ENCODE measurements at places on chromosomes 2 and 18. TPM values are rescaled to one million over a fixed set of nuclear protein-coding genes. Genes with fewer than 3 reads are reported as not detected.
A peak's percentile ranks its signal among the peaks of the same experiment; 100 is the strongest.

DNA sequence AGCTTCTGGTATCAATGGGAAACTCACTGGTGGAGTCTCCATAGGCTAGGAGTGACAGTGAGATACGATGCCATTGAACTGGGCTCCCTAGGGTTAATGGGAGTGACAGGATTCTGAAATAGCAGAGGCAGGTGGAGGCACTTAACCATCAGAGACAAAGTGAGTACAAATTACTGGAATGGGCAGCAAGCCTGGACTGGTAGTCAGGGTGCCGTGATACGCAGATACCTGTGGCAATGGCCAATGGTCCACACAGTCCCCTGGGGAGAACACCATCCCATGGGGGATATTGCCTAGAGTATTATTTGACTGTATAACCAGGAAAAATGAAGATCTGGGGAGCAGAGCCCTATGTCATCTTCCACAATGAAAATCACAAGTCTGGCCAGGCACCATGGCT lies 17.3 kb downstream of the CHCHD5 start:
- DNase-seq = no peak

SCYGR5 gene
- total RNA-seq = not detected

- DNase-seq = no peak
Observed at GRCh38 chr2:56505885-56506284, 322.1 kb downstream of the CCDC85A start.

- no peak for DNase-seq
Observed at GRCh38 chr2:8882094-8882493, 44.7 kb upstream of the KIDINS220 start.

DNA sequence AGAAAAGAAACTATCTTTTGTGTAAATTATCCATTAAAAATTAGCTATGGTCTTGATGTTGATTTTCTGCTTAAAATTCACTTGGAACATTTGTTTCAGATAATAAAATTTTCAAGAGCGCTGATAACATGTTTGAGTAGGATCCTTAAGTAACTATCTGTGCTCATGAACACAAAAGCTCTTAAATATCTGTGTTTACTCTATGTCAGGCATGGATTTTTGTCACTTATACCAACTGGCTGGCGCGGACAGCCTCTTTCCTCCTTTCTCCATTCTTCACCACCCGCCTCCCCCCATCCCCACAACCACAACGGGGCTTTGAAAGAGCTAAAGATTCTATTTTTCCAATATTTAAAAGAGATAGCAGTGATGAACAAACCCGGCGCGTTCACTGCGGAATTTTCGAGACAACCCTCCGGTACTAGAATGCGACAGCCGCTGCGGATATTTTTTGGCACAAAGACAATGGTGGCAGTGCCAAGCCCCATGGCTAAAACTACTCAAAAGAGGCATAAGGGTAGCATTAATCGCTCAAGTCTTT lies 181.5 kb downstream of the TCF4 start:
- no peak for DNase-seq

- DNase-seq = no peak
Observed at GRCh38 chr18:22952525-22952924, 19.4 kb downstream of the RBBP8 start.

GRCh38 chr18:54608028-54608642 lies 17.1 kb downstream of the DYNAP start:
- DNase-seq = no peak

GRCh38 chr2:203774760-203775159 lies 68.3 kb downstream of the CD28 start:
- DNase-seq = no peak

GRCh38 chr2:150479075-150479915 lies 8.2 kb downstream of the RND3 start:
- DNase-seq = no peak

DNA sequence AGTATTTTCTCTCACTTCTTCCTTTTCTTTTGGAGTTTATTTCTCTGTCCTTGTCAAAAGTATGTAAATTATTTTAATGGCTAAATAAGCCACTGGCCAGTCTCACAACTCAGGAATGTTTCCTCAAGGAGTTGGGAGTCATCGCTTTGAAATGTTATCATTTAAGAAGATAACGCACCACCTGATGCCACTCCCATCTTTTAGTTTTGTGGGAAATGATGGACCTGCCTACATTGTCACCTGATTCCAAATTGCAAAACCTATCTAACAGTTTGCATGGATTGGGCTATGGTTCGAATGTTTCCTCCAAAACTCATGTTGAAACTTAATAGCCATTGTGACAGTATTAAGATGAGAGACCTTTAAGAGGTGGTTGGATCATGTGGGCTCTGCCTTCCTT lies 32.4 kb upstream of the PPM1B start:
- no peak for DNase-seq

IL36A gene
- not detected for total RNA-seq

PRSS56 gene
- total RNA-seq = 0.16 TPM

FTCDNL1 gene
- total RNA-seq = 3.4 TPM

DNA sequence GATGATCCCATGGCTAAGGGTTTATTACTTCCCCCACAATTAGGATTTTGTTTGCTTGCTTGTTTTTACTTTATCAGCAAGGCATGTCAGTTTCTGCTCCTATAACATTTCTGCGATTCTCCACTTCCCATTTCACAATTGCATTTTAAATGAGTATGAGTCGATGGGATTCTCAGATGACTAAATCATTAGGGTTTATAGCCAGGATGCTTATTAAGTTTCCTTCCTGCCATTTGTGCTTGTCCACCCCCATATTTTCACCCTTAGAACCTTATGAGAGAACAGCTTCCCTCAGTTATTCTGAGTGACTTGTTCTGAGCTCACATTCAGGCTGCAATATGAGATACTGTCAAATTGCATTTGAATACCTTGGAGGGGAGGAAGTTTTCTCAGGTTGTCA lies 37.9 kb upstream of the C1GALT1C1L start:
- DNase-seq = no peak

DNA sequence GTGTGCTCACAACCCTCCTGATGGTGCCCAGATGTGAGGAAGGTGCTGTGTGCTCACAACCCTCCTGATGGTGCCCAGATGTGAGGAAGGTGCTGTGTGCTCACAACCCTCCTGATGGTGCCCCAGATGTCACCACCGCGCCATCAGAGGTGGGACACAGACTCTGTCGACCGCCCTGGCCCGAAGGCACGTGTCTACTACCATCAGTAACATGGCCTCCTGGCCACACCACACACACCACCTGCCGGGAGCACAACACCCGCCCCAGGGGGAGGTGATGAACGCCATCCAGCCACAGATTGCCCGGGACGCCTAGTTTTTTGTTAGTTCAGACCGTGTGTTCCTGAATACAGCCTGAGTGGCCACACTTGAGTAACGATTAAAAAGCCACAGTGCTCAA lies 24.5 kb downstream of the HDAC4 start:
- DNase-seq = no peak

CCDC150 gene
- 2.5 TPM for total RNA-seq

DNA sequence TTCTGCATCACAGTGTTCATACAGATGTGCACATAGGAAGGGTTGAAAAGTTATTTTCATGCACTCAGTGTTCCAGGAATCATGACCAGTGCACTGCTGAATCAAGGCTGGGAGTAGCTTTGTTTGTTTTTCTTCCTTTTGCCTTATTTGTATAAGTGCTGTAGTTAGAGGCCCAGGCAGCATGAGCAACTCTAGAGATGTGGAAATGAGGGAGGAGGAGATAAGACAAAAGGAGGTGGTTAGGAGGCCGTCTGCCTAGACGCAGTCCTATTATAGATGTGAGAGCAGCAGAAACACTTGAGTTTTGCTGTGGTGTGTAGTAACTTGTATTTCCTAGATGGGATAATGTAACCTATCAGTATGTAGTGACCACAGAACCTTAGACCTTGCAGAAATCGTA lies 264.3 kb upstream of the RASGRP3 start:
- no peak for DNase-seq

GRCh38 chr2:111031546-111032478 lies 88.9 kb upstream of the BCL2L11 start:
- DNase-seq = peak; percentile 35

GRCh38 chr2:172361360-172361759 lies 66.0 kb upstream of the ITGA6 start:
- no peak for DNase-seq

DNA sequence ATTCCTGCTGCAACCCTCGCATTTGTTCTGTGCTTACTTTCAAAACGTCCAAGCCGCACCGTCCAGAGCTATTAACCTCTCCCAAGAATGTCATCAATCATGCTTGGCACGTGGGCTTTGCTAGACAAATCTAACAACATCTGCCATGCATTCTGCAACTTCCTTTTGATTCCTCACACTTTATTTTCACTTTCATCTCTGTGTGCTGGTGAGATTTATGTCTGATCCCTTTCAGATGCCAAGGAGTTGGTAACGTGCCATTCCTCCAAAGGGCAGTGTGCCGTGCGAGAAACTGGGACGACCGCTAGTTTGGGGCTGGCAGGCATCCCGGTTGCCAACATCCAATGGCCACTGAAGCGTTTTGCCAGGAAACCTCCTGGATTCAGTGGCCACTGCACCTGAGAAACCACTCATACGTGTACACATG lies 230.0 kb upstream of the PARD3B start:
- no peak for DNase-seq

OSGEPL1 gene
- total RNA-seq = 9.2 TPM

DNA sequence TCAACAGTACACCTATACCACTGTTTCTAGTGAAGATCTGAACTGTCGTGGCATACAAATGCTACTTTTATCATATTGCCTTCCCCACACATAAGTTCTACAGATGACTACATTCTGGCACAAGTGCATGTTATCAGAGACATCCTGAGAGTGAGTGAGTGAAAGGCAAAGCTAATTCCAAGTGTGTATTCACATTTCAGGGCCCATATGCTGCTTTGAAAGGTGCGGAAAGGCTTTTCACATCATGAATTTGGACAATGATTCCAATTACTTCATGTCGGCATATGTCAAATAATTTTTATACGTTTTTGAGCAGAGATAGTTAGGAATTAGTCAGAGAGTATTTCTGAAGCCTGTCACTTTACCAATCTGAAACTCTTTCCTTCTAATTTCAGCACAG lies 101.7 kb downstream of the GAREM1 start:
- DNase-seq = no peak

DNA sequence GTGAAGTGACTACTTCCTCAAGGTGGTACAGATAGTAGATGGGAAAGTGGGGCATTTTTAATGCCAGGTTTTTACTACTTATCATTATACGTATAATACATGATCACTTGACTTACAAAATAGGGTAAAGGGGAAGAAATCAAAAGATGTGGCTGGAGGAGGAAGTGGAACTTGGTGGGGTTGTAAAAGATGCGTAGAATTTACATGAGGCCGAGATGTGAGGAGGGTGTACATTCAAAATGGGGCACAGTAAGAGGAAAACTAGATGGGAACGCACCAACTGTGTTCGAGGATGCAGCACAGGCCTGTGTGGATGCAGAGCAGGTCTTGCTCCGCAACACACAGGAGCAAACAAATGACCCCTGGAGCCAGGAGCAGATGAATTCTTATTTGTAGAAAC lies 403.3 kb downstream of the TXNL1 start:
- DNase-seq = no peak

LBX2 gene
- total RNA-seq = 0.60 TPM

NRP2 gene
- total RNA-seq = 16.6 TPM

DNA sequence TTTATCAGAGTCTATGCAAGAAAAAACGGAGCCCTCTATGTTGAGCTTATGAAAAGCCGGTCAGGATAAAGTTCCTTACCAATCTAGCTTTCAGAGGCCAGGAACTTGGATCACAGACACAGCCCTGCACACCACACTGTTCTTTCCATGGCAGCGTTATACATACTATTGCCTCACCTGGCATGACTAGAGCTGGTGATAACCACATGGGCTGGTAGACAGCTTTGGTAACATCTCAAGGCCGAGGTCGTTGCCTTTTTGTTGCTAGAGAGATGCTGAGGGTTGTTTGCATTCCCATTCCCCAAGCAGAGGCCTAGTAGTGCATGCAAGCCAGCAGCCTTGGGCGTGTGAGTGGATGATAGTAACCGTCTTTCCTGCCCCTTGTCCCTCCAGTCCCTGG lies 78.0 kb downstream of the ITGB1BP1 start:
- no peak for DNase-seq

CCDC74A gene
- 0.94 TPM for total RNA-seq

CNGA3 gene
- not detected for total RNA-seq
